ENCODE measurements at places on chromosomes 12 and 14.

GRCh38 chr12:56769868-56770267 is 6.7 kb downstream of the HSD17B6 start:
- DNase-seq: no peak

DNA sequence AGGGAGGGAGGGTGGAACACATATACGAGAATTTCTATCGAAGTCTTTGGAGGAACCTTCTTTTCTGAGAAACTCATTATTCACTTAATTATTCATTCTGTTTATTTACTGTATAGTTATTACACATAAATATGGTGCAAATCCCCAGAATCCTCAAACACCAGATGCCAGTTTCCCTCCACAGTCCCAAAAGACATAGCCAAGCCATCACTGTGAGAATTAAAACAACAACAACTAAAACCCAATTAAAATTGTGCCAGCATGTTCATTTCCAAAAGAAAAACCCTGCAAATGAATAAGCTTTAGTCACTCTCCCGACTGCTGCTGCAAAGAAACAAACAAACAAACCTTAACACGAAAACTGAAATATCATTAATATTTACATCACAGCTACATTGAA is 173.5 kb downstream of the EFCAB11 start:
- DNase-seq: no peak

GRCh38 chr12:26514364-26514763 is 318.6 kb downstream of the ITPR2 start:
- DNase-seq: no peak

DNA sequence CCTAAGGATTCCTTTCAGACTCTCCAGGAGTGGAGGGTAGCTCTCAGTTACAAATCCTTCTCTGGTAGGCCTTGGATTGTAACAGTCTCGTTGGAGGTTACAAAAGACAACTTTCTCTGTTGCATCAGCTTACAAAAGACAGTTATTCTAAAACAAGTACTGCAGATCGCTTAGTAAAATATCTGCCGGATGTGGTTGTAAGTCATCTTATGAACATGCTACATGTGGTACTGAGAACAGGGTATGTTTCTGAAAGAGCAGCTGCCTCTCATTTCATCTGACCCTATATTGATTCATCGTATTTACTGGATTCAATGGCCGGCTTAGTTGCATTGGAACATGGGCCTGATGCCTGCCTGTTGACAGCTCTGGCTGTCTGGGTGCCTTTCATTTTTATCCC is 157.4 kb downstream of the PTCSC3 start:
- no peak for DNase-seq

DNA sequence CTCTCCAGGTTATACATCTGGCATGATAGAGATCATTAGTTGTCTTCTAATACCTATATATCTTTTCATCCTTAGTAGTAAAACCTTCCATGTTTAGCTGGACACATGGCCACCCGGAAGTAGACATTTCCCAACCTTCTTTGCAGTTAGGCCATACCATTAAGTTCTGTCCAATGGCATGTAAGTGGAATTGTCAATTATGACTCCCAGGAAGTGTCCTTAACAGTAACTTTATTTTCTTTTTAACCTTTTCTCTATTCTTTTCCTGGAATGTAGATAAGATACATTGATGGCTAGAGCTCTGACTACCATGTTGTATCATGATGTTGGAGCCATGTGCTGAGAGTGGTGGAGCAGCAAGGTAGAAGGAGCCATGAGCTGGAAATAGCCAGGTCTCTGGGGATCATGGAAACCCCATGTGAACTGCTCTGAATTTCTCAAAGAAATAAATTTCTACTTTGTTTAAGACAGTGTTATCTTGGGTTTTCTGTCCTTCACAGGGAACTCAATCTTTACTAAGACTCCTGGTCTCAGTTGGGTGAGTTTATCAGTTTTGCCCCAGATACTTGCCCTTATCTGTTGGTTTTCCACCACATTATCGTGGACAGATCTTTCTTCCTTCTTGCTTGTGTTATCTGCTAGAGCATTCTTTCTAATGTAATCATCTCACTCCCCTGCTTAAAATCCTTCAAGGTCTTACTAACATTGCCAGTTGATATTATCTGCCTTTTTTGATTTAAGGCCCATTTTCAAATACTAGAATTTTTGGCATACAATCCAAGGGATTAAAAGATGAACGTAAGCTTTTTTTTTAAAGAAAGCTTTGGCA is 5.1 kb upstream of the LTA4H start:
- DNase-seq: no peak

GRCh38 chr12:96166765-96167164 is 27.4 kb upstream of the ELK3 start:
- no peak for DNase-seq

GRCh38 chr12:114306646-114307045 is 99.3 kb downstream of the TBX5 start:
- DNase-seq: no peak

- DNase-seq: no peak
These were observed 95.1 kb downstream of the LLPH start for GRCh38 chr12:66035288-66035966.

GRCh38 chr14:77579065-77579464 is 37.4 kb downstream of the SPTLC2 start:
- no peak for DNase-seq

DNA sequence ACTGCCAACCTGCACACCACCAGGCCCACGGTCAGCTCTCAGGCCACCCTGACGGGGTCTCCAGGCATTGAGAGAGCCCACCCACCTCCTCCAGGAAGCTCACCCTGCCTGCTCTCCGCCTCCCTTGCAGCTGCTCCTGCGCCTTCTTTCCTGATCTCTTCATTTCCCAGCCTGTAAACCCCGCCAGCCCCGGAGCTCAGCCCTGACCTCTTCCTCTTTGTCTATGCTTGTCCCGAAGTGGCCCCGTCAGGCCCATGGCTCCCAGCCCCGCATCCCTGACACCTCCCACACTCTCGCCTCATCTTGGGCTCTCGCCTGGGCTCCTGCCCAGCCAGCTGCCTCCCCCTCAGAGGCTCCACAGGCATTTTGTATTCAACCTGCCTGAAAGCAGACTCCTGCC is 139.3 kb downstream of the CALM1 start:
- DNase-seq: no peak

DNA sequence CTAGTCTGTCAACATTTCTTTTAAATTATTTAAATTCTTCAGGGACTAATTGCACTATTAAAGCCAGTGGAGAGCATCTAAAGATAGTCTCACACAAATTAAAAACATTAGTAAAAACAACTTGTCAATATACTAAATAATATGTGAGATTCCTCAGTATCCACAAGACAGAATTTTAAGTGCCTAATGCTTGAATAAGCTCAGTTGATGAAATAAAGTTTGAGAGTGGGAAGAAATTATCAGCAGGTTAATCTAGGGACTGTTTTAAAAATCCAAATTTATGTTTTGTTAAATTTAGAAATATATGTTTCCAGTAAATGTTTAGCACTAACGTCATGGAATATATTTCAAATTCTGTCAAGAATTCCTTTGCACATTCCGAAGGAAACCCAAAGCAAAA is 105.2 kb downstream of the SLC41A2 start:
- no peak for DNase-seq

- no peak for DNase-seq
These were observed 14.6 kb downstream of the C14orf132 start for GRCh38 chr14:96053600-96054381.

- no peak for DNase-seq
These were observed 2.2 kb downstream of the ANKRD33 start for GRCh38 chr12:51890133-51890464.

DNA sequence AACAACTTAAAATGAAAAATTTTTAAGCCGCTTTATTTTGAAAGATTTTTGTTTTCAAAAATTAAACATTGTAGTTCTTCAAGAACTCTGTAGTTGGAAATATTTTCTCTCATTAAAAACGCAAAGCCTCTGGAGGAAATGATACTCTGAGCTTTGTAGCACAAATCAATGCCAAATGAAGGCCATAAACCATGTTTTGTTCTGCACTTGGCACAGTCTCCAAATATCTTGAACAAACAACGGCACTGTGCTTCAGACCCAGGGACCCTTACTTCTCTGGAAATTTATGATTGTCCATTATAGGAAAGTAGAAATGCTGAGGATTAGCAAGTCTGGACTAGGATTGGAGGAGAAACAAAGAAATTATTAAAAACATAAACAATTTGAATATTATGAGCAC is 160.8 kb upstream of the BMP4 start:
- DNase-seq: no peak

Measured in effector memory CD8-positive, alpha-beta T cell (primary cell).